ENCODE measurements at places on chromosomes 7 and 10.

DNA sequence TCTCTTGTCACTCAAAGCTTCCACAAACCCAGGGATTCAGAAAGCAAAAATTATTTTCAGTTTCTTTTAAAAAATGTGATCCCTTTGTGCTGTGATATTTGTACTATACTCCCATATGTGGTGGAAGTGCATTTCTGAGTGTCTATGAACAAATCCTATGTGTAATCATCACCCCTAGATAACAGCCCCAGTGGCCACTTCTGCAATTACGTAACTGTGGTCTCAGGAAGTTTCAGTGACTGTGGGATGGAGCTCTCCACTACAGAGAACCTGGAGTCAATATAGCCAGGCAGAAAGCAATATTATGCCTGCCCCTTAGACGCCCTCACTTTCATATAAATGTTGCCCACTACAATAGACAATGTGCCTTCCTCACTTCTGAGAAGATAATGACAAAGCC is 1101.7 kb upstream of the GHITM start:
- DNase-seq, result no peak

- no peak for DNase-seq
These were observed 48.9 kb upstream of the HELLS start for GRCh38 chr10:94496646-94497045.

- DNase-seq, result peak; percentile 83
These were observed 38.0 kb downstream of the STARD3NL start for GRCh38 chr7:38215735-38216670.

GRCh38 chr10:110430340-110431273 is 67.1 kb upstream of the DUSP5 start:
- no peak for DNase-seq

DNA sequence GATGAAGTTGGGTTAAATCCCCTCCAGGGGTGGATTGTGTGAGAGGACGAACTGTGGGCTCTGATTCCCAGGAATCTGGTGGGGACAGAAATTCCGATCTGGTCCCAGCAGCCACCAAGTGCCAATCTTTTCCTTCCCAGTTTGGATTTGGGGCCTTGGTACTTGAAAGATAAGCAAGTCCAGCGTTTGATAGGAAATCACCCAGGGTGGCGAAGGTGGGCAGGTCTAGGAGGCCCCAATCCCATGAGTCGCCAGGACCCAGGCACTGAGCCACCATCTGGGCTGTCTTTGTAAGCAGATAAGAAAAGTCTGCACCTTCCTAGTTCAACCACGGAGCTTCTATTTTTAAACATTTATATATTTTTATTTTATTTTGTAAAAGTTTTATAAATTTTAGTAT is 122.6 kb upstream of the LSM8 start:
- DNase-seq, result no peak

DNA sequence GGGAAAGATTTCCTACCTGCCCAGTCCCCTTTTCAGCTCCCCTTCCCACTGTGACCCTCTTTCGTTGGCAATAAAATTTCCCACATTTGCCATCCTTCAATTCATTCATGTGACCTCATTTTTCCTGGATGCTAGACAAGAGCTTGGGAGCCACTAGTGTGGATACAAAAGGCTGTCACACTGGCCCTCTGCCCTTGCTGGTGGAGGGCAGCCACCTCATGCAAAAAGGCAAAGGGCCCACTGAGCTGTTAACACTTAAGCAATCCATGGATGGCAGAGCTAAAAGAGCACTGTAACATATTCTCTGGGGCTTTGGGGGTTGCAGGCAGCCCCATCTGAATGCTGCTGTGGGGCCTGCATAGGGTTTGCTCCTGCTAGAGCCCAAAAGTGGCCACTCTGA is 315.1 kb downstream of the NEBL start:
- DNase-seq, result no peak

DNA sequence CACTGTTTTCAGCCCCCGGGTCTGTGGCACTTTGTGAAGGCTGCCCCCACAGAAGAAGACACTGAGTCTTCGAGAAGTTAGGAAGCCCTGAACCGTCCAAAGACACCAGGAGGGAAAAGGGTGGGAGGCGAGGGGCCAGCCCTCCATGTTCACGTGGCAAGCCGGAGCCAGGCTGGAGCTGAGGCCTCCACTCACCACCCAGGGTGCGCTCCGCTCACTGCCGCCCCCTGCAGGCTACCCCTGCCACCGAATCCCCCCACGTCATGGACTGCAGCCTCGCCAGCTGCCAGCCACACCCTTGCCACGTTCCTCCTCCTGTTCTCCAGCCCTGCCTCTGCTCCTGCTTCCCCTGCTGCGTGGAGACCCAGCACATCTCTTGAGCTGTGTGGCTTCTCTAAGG is 59.0 kb upstream of the EN2 start:
- no peak for DNase-seq

GRCh38 chr7:92292981-92293380 is 47.2 kb downstream of the ANKIB1 start:
- DNase-seq, result no peak

GRCh38 chr10:102131286-102132170 is 1.3 kb upstream of the PPRC1 start:
- no peak for DNase-seq
